ENCODE measurements at places on chromosomes 4 and X.

DNA sequence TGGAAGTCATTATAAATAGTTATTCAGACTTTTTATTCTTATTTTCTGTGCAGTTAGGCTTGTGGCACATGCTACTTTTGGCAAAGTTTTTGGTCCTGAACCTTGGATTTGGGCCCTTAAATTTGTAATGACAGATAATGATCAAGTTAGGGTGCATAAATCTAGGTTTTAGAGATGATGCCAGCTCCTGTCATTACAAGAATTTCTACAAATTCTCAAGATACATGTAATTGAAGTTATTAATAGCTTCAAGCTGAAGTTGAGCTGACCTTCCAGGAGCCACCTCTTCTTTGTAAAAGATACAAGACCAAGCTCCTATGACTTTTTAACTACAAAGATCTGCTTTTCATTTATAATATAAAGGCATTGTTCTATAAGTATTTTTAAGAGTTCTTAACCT, 255.6 kb upstream of the UGT8 start:
- DNase-seq: no peak

DNA sequence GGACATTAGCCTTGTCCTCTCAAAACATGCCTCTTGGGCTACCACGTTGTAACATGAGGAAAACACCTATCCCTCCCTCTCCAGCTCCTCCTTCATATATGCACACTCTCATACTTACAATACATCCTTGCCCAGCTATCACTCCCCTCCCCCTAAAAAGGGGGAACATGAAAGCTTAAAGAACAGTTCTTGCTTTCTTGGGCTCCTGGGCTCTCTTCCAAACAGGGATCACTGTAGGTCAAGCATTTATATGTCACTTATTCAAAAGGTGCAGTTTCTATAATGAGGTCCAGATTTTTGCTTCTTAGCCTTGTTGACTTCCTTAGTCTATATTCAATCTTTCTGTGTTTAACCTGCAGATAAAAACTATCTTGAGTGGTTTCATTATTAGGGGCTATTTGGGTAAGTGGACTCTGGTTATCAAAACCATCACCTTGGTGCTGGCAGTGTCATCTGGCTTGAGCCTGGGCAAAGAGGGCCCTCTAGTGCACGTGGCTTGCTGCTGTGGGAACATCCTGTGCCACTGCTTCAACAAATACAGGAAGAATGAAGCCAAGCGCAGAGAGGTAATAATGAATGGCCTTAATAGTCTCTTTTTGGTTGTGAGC, 119.4 kb downstream of the AKAP4 start:
- no peak for DNase-seq

DNA sequence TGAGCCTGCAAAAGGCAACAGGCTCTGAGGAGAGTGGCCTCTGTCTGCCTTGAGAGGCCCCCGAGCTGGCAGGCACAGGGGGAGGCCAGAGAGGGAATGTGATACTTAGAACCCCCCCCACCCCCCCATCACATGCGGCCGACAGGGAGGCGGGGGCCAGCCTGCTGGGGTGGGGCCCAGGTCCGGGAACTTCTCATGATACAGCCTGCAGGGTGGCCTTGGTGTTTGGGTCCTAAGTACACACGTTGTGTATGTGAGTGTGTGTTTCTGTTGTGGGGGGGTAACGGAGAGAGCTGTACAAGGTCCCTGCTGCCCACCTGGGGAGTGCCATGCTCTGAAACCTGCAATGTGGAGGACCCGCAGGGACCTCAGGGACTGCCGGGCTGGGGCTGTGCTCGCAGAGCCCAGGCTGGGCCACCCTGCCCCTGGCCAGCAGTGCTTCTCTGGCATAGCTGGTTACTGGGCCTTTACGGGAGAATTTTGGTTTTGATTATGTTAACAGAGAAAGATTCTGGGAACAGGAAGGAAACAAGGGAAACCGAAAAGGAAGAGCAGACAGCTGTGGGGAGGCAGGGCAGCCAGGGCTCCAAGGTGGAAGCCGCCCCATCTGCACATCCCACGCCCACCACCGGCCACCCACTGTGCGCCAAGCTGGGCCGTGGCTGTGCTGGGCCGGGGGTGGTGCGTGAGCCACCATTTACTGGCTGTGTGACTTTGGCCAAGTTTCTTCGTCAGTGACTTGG, 19.9 kb downstream of the SH3BP2 start:
- DNase-seq: no peak

- no peak for DNase-seq
These were observed 345.3 kb downstream of the MAPK10 start for GRCh38 chr4:86014599-86014998.

DNA sequence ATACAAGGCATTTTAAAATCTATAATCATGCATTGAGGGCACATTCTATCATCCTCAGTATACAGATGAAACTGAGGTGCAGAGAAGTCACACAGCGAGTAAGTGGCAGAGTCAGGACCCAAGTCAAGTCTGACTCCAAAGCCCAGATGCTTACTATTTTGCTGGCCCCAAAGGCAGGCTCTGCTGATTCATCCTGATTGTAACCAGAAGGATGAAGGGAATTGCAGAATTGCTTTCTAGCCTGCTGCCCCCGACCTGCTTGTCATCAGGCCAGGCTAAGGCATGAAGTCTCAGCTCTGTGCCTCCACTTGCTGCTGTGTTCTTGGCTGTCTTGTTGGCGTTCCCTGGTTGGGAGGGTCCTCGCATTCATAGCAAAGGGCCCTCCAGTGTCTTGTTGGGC, 62.7 kb downstream of the SLC9A6 start:
- DNase-seq: no peak

GRCh38 chr4:36348403-36348938, 67.1 kb downstream of the DTHD1 start:
- no peak for DNase-seq

- no peak for DNase-seq
These were observed 458.1 kb downstream of the STIM2 start for GRCh38 chr4:27318740-27319139.

GRCh38 chrX:40612511-40612910, 10.7 kb upstream of the MPC1L start:
- DNase-seq: no peak

DNA sequence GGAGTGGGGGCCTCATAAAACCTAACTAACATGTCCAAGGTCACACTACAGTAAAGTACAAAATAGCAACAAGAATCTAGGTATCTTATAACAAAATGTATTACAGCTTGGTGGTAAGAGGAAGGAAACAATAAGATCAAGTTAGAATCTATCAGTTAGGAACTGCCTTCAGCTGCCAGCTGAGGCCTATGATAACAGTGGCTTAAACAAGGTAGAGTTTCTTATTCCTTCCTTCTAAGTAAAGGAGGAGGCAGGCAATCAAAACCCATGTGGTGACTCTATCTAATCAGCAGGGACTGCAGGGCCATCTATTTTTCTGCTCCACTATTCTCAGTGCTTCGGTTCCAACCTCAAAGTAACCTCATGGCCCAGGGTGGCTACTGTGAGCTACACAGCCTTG, 10.9 kb downstream of the SH3D19 start:
- no peak for DNase-seq

DNA sequence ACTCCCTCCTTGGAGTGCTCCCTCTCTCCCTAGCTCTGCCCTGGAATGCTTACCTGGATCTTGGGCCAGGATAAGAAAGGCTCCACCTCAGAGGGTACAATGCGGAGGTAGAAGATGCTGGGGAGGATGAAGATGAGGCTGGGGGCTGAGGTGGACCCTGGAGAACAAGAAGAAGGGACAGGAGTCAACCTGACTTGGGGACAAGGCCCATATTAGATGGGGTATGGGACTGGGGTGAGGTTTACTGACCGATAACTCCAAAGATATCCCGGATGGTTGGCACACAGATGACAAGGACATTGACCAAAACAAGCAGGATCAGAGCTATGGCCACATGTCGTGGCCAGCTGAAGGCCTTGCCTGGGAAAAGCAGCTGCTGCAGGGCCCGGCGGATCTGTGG, 10.6 kb downstream of the SLC38A5 start:
- no peak for DNase-seq

GRCh38 chr4:101806914-101807313, 16.4 kb downstream of the BANK1 start:
- no peak for DNase-seq

- DNase-seq: no peak
These were observed 74.2 kb downstream of the STAG2 start for GRCh38 chrX:124035657-124036056.

- no peak for DNase-seq
These were observed 115.5 kb upstream of the ACSL4 start for GRCh38 chrX:109848461-109849050.

DNA sequence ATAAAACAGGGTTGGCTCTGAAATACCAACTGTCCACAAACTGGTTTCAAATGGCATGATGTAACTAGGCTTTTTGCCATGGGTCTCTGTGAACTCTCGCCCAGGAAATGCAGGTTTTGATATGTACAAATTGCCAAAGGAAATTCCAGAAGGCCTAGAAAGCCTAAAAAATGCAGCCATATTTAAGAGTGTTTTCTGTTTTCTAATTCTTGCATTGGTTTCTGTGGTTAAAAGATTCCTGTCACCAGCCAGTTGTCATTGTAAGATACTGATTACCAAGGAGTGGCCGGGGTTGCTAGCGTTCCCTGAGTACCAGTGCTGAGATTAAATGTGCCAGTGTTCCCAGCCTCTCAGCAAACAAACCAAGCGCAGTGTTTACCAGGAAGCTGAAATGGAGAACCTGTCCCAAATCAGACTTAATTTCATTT, 53.9 kb upstream of the SORBS2 start:
- DNase-seq: no peak

DNA sequence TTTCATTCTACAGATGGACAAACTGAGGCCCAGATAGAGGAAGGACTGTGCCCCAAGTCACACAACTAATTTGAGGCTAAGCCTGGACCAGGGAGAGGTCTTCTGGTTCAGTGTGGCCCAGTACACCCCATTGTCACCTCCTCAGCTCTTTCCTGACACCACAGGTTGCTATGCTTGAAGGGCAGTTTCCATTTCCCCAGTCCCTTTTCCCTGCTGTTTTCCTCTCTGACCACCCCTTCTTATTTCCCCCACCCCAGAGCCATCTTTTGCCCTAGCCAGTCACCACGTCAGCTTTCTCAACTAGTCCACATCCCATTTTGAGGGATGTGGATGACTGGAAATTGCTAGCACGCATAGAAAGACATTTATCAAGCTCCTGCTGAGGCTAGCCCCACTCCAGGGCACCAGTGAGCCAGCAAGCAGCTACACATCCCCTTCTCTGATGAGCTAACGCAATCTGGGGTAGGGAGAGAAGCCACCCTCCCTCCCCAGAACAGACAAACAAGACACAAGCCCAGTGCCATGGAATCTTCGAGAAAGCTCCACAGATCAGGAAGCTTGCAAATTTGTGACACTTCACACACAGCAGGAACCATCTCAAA, 1.3 kb downstream of the GABRE start:
- no peak for DNase-seq

DNA sequence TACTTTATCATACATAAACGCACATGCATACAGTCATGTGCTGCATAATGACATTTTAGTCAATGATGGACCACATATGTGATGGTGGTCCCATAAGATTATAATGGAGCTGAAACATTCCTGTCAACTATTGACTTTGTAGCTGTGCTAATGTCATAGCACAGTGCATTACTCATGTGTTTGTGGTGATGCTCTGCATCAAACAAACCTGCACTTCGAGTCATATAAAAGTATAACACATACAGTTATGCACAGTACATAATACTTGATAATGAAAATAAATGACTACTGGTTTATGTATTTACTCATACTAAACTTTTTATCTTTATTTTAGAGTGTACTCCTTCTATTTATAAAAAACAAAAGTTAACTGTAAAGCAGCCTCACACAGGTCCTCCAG, 60.5 kb upstream of the MCUB start:
- no peak for DNase-seq

DNA sequence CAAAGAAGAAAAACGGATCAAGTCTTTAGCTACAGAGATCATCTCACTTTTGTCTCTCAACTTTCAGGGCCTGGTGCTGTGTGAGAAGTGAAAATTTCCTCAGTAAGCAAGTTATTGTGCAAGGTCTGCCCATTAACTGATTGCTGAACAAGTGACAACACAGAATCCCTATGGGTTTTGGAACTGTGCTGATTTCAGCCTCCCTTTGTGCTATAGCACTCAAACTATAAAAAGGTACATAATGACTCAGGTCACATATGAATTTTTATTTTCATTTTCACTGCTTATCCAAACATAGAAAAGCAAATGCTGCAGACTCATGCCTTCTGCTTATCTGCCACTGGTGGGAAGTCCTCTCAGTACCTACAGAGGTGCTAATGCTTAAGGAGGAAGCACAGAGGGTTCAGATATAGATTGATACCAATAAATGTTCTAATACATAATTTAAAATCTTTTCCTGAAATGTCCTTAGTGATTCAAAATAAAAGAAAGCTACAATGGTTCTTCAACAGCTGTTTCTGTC, 576.2 kb upstream of the CT83 start:
- no peak for DNase-seq

DNA sequence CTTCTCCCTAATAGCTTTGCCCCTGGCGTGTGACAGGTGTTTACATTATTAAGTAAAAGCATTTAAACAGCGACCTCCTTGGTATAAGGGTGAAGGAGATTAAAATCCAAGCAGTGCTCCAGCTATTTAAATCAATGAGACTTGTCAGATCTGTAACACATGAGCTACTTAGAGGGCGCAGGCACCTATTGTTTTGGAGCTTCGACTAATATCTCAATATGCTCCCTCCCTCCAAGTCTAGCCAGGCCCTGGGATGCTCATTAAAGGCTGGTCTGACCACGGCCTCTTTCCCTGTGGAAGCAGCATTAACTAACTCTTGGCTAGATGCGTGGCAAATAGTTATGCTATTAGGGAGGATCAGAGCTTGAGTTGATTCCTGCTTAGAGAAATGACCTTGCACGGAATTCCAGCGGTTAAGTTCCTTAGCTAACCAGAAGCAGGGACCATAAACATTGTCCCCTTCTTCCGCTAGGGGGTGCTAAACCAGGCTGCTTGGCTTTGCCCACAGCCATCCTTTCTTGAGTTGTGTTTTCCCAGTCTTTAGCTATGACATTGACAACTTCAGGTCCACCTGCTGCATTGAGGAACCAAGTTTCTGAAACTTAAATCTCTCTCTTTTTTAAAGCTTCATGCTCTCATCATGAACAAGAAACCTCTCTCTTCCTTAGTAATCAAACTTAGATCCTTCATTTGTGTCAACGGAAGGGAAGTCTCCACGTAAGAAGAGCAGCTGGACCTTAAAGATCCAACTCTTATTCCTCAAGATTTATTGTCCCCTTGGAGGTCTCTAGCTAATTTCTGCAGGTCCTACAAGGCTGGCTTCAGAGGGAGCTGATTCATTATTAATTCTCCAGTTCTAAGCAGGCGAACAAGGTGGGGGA, 80.7 kb upstream of the IGFBP7 start:
- no peak for DNase-seq

DNA sequence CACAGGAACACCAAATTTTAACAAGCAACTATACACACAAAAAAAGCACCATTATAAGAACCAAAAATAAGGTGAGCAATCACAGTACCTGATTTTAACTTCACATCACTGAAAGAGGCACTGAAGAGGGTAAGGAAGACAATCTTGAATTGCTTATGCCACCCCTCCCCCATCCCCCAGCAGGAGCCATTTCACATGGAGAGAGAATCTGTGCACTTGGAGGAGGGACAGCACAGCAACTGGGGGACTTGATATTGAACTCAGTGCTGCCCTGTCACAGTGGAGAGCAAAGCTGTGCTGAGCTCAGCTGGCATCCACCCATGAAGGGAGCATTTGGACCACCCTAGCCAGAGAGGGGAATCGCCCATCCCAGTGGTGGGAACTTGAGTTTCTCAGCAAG, 56.0 kb downstream of the NUDT11 start:
- no peak for DNase-seq

All from left forelimb (tissue), 1 donor.